Pulmonary artery endothelial cell (primary cell): ENCODE measurements at places on chromosomes 12 and 14. TPM values are rescaled to one million over a fixed set of nuclear protein-coding genes. Genes with fewer than 3 reads are reported as not detected.

The TAS2R31 gene
- total RNA-seq = 2.6 and 3.2 TPM in 2 replicates

The GZMB gene
- total RNA-seq = not detected in 2 replicates

The IL22 gene
- not detected in 2 replicates for total RNA-seq

The CLMN gene
- total RNA-seq = 3.6 and 4.8 TPM in 2 replicates

The TRAFD1 gene
- total RNA-seq = 29.5 and 35.9 TPM in 2 replicates

The INHBC gene
- total RNA-seq = not detected in 2 replicates

The NUMB gene
- total RNA-seq = 45.1 and 46.3 TPM in 2 replicates

The ASB8 gene
- 13.1 and 19.3 TPM in 2 replicates for total RNA-seq

The TAS2R20 gene
- 2.2 TPM in 2 replicates for total RNA-seq

The DCN gene
- total RNA-seq = 1.4 TPM in 1 of 2 replicates, not detected in the other

The FAM222A gene
- total RNA-seq = 0.26 and 0.92 TPM in 2 replicates

The PARPBP gene
- 13.7 and 27.5 TPM in 2 replicates for total RNA-seq

The NTF3 gene
- total RNA-seq = 0.20 TPM in 1 of 2 replicates, not detected in the other

The CCDC197 gene
- total RNA-seq = not detected in 2 replicates

The RPS29 gene
- 490 and 1,766 TPM in 2 replicates for total RNA-seq

The HOXC12 gene
- total RNA-seq = not detected in 2 replicates

The BIN2 gene
- not detected in 2 replicates for total RNA-seq

The EGLN3 gene
- total RNA-seq = 0.21 and 1.5 TPM in 2 replicates

The MON2 gene
- 23.7 and 26.8 TPM in 2 replicates for total RNA-seq

The RTL1 gene
- total RNA-seq = not detected in 2 replicates

The RASAL1 gene
- not detected in 2 replicates for total RNA-seq

The BBS10 gene
- total RNA-seq = 11.9 and 17.7 TPM in 2 replicates

The C12orf42 gene
- total RNA-seq = not detected in 2 replicates

The AICDA gene
- not detected in 2 replicates for total RNA-seq

The KLHL33 gene
- total RNA-seq = under 0.01 and 0.04 TPM in 2 replicates

The RNASE4 gene
- total RNA-seq = 4.2 and 18.6 TPM in 2 replicates

The PTPRR gene
- total RNA-seq = 0.66 and 0.74 TPM in 2 replicates

The CCDC38 gene
- total RNA-seq = not detected in 2 replicates

The SAMD15 gene
- 1.8 TPM in 2 replicates for total RNA-seq

The RPL10L gene
- not detected in 2 replicates for total RNA-seq

The TAS2R46 gene
- 1.3 and 1.6 TPM in 2 replicates for total RNA-seq

The PLEKHD1 gene
- total RNA-seq = under 0.01 and 0.04 TPM in 2 replicates

The FRS2 gene
- total RNA-seq = 17.9 and 19.6 TPM in 2 replicates

The TBX5 gene
- not detected in 2 replicates for total RNA-seq

The TMEM229B gene
- 0.07 TPM in 2 replicates for total RNA-seq

The SLC39A5 gene
- not detected in 2 replicates for total RNA-seq

The TSPAN19 gene
- total RNA-seq = 0.07 and 0.14 TPM in 2 replicates
